ENCODE measurements at places on chromosomes 1 and 21.

- DNase-seq, result no peak
These were observed 256.5 kb downstream of the FGGY start for GRCh38 chr1:59553371-59553770.

DNA sequence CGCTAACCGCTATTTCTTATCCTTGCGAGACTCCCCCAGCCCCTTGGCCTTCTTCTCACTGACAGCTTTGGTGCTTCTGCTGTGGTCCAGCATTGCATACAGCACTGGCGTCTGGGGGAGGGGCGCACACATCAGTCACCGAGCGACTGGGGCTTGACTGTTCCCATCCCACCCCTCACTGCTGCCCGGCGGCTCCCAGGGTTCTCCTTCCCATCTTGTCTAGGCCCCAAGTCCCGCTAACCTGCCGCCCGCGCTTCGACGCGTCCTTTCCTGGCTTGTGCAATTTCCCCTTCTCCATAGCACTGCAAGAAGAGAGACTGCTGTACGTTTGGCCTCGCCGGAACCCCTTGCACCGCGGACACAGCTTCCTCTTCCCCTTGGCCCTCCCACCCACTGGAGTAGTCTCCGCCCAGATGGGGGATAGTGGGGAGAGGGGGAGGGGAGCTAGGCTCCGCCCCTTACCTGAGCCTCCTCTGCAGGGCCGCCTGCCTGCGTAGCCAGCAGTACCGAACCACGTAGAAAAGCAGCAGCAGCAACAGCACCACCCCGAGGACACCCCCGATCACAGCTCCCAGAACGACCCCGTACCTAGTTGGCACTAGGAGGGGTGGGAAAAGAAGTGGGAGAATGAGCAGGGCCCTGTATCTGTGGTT is 3.8 kb downstream of the MPZ start:
- DNase-seq, result no peak

GRCh38 chr1:161956930-161957329 is 66.7 kb downstream of the OLFML2B start:
- DNase-seq, result no peak

DNA sequence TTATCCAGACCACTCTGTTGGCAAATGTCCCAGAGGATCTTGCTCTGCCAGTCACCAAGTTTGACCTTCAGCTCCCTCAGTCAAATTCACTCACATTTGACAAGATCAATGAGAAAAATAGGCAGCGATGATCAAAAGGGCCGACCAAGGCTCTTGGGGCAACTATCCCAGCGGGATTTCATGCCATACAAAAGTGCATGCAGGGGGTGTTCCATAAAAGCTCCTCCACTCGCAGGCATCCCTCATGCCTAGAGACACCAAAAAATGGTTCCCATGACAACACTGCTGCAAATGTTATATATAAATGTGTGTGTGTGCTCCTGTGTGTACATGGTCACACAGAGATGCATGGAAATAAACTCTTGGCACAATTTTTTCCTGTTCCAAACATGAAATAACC is 16.2 kb upstream of the EIF4G3 start:
- DNase-seq, result no peak

DNA sequence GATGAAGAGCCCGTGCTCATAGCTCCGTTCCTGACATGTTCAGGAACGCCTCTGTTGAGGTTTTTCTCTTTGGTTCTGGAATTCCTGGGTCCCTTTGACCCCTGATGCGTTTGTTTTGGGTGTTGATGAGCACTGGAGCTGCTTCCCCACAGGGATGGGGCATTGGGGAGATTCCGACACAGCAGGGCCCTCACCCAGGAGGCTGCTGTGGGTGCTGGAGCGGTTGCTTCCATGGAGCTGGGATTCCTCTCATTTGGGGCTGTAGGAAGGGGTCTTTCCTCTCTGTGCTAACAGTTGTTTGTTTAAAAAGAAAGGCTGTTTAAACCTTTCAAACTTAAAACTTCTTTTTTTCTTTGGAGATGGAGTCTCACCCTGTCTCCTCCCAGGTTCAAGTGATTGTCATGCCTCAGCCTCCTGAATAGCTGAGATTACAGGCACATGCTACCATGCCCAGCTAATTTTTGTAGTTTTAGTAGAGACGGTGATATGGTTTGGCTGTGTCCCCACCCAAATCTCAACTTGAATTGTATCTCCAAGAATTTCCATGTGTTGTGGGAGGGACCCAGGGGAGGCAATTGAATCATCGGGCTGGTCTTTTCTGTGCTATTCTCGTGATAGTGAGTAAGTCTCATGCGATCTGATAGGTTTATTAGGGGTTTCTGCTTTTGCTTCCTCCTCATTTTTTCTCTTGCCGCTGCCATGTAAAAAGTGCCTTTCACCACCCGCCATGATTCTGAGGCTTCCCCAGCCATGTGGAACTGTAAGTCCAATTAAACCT is 48.9 kb downstream of the SKI start:
- DNase-seq, result no peak

All from DMS 273 treated with DMSO at 0.1 percent for 48 hours (cell line).